ENCODE measurements at places on chromosomes 3 and 15.

- DNase-seq = no peak
Measured at GRCh38 chr3:132787616-132788300, 65.5 kb upstream of the NPHP3 start.

DNA sequence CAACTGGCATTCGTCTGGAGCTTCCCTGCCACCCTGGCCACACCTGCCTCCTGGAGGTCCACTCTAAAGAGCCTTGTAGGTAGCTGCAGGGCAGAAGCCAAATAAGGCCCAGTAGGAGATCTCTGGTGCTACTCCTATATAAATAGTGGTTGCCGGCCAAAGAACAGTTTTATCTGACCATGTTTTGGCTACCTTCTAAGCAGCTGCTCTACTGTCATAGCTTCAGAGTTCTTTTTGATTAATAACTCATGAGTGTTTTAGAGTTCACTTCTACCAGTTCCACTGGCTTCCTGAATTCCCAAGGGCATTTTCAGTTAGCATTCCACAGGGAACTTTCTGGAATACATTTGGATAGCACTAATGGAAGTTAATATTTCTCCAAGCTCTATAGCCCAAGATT lies 154.6 kb downstream of the B3GALNT1 start:
- no peak for DNase-seq

- DNase-seq = no peak
Measured at GRCh38 chr15:38093931-38094330, 158.7 kb upstream of the SPRED1 start.

DNA sequence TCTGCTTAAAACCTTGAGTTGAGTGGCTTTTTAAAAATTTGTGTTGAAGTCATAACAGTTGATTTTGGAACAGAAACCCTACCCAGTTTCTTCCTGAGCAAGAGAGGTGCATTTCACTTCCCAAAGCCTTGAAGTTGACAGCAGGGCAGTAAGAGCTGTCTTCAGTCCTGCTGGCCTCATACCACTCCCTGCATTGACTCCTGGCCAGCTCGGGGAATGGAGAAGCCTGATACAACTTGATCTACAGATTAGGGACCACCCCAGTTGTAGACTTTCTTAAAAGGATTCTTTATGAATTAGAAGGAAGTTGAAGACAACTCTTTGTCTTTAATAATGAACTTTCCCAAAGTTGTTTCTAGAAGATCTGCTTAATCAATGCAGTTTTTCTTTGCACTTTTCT lies 90.6 kb upstream of the FLNB start:
- DNase-seq = no peak

- no peak for DNase-seq
Measured at GRCh38 chr3:179100652-179101051, 29.0 kb upstream of the ZMAT3 start.

DNA sequence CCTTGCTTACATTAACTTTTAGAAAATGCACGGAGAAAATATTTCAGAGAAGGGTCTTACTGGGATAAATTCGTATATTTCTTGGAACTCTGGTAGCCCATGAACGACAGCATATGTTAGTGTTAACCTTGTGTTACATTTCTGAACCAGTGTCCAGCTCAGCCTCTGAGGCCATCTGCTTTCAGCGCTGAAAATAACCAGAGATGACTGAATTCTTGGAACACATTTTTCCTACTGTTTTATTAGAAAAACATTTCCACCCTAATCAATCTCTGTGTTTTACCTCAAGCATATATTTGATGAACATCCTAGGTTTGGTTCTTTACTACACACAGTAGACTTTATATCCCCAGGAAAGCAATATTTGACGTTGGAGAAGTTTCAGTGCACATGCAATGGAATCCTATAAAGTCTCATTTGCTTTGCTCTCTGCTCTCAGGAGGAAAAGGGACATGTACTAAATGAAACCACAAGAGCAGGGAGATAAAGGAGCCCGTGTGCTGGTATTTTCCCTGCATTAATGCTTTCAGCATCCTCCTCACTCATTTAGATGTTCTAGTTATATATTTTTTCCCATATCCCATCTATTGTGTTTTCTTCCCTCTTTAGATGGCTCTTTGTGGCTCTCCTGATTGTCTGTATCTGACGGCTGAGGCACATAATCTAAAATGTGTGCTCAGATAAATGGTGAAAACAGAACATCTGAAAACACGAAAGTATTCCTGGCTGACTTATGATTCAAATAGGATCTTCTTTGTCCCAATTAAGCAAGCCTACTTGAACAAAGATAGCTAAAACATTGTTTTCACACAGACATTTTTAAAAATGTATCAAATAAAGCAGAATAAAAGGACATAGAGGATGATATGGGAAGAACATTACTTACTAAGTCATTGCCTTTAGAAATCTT lies 151.7 kb upstream of the KCNMB2 start:
- no peak for DNase-seq

GRCh38 chr3:181771120-181771519 lies 59.4 kb downstream of the SOX2 start:
- no peak for DNase-seq

- no peak for DNase-seq
Measured at GRCh38 chr3:26247712-26248111, 374.9 kb upstream of the LRRC3B start.

DNA sequence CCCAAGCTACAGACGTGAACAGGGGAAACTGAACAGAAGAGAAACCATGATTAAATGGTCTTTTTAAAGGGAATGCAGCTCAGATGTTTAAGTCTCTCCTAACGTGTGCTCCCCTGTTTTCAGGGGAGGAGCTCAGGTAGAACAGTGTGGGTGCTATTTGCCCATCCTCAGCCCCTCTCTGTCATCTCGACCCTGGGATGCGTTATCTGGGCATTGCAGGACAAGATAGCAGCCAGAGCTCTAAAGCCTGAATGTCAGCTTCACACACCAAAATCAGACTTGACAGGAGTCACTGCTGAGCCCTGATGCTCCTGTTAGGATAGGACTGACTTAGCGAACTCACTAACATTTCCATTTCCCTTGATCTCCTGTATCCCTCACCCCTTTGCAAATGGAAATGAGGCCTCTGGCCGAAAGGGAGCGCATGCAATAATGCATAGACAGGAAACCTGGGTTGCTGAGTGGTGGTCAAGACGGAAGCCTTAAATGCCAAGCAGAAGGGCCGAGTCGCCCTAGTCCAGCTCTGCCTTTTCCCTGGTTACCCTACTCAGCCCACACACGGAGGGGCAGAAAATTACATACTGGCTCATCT lies 234.9 kb upstream of the TPM1 start:
- DNase-seq = no peak

GRCh38 chr3:154656486-154656885 lies 226.5 kb upstream of the GPR149 start:
- DNase-seq = no peak

GRCh38 chr3:105154692-105155091 lies 212.0 kb upstream of the ALCAM start:
- no peak for DNase-seq

DNA sequence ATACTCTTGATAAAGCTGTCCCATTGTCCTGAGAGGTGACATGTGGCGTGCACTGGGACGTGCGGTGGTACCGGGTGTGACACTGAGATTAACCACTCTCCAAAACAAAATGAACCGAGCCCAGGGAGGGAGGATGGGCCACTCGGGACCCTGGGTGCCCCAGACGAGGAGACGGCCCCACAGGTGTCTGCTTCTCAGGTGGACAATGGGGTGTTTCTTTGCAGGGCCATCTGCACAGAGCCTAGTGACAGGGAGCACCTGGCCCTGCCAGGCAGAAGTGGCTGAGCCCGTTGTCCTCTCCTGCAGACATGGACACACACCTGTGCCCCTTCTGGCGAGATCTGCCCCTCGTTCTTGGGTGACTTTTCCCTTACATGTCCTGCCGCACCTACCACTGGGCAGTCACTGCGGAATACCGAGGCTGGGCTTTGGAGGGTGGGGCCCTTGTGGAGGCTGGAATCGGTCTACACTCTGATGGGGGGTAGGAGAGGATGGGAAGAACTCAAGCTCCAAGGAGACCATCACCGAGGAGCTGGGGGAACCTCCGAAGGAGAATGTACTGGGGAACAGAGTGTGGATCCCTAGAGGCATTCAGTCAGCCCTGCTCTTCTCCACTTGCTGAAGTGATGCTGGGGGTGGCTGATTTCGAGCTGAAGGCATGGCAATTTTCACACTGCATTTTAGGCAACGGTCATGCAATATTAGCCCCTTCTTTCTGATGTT lies 153.5 kb downstream of the ATP10A start:
- DNase-seq = no peak

DNA sequence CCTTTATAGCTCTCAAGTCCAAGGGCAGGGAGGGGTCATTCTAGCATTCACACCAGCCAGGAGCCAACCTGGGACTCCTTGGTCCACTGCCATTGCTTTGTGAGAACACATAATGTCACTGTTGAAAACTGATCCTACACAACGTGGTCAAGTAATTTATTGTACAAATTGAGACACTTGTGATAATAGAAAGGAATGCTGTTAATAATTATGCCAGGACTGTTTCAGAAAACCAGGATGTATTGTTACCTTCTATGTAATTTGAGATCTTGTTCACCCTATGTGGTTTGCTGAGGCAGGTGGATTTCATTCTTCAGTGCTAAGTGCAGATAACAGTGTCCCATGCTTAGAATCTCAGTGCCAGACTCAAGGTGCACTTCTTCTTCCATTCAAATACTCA lies 33.3 kb downstream of the TMCO5A start:
- no peak for DNase-seq

DNA sequence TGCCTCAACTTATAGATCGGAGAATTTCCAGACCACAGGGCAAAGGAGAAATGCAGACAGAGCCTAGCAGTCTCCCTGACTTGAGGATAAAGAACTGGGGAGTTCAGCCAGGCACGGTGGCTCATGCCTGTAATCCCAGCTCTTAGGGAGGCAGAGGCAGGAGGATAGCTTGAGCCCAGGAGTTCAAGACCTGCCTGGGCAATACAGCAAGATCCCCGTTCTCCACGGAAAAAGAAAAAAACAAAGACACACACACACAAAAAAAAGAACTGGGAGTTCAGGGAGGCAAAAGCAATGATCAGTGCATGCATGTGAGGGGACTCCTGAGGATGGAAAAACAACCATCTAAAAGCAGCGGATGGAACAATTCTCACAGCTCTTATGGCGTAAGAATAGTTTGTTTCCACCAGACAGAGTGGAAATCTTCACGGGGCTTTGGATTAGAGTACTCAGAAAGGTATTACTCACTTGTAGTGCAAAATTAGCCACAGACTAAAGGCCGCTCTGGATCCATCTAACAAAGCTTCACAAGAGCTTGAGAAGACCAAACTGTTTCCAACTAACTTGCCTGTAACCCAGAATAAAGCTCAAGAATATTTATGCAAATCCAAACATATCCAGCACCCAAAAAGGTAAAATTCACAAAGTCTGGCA lies 16.3 kb downstream of the SEC11A start:
- no peak for DNase-seq

GRCh38 chr3:9179826-9180763 lies 69.4 kb downstream of the SRGAP3 start:
- no peak for DNase-seq

DNA sequence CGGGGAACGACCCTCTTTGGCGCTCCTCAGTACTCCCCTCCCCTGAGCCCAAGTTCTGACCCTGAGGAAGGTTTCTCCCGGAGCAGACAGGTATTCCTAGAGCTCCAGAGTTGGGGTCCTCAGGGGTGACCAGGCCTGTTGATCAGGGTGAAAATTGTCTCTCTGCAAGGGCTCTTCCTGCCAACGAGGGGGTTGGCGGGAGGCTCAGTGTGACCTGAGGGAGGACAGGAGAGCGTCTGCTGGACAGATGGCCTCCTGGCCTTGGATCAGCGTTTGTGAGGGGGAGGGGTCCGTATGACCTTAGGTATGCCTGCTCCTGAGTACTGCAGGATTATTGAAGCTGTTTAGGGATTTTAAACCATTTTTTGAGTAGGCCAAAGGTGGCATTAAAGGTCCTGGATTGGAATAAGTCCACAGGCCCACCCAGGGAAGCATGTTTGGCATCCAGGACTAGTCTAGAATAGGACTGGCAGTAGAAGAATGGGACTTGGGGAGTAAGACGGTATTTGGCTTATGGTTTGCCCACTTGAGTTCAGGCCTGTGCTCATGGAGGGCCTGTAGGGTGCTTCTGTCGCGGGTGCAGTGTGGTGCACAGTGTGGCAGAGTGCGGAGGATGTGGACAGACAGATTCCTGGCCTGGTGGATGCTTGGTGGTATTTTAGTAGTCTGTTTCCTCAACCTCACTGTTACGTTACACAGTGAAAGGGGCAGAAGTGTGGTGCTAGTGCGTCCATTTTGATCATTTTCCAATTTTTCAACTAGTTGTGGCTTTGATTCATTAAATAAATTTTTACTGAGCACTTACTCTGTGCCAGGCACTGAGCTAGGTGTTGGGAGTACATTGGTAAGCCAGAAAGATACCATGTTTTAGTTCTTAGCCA lies 959 bp downstream of the ZNF592 start:
- peak; percentile 43 for DNase-seq

DNA sequence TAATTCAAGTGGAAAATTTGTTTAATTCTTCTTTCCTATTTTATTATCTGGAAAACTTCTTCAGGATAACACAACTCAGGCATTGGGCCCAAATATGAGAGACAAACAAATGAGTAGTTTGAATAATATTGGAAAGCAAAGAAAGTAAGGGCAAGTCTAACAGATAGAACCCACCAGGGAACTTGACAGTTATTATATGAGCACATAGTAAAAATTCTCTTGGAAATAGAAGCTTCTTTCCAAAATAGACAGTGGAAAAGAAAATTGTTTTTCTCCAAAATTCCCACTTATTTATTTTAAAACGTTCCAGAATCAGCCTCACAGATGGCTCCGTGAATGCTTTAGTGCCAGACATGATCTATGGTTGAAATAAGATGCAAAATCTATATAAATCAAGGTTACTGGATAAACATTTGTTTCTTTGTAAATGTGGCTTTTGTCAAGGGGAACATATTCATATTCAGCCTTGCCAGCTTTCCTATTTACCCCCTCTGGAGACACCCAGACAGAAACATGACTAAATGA lies 23.9 kb downstream of the LDHAL6B start:
- no peak for DNase-seq

DNA sequence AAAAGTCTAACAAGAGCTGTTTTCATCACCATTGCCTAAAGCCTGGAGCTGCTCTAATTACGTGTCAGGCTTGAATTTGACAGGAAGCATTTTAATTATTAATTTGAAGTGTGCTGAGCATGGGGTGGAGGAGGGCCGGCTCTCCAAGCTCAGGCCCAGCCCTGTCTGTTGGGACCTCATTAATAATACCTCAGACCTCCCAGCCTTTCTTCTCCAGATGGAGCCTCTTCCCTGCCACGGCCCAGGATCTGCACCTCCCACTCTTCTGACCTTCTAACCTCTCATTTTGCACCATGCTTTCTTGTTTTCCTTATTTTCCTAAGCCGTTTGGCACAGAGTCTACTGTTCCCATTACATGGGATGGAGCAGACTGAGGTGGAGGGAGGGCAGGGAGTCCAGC lies 30.0 kb downstream of the INSYN1 start:
- DNase-seq = no peak

DNA sequence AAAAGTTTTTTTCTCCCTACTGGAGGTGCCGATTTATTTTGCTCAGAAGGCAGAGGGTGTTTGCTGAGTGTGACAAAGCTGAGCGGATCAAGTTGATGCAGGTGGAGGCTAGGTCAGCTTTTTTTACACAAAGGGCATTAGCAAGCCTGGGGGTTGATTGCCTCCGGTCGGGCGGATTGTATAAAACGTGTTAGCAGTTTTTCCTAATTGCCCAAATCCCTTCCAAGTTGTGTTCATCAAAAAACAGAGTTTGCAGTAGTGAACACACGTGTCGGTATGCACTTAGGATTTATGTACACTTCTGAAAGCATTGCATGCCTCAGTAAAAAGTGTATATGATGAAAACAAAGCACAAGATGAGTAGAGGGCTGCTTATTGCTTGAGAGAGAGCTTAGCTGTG lies 2.6 kb downstream of the GPR160 start:
- DNase-seq = no peak
